Activated CD4-positive, alpha-beta T cell treated with anti-CD3 and anti-CD28 coated beads for 24 hours (primary cell): ENCODE measurements at places on chromosomes 2 and 18.

GRCh38 chr18:6521803-6522418 lies 107.2 kb upstream of the L3MBTL4 start:
- no peak for DNase-seq

DNA sequence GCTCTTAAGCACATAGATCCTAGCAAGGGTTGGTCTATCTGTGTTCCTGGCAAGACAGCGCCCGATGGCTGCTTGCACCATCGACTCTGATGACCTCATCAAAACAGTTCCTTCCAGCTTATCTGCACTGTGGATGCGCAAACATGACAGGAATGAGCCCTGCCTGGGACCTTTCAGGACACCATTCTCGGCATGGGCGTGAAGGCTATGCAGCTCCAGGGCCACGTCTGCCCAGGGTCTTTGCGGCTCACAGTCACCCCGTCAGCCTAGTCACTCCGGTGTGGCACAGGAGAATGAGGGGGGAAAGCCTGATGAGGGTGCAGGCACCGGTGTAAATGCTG lies 147.8 kb upstream of the TWIST2 start:
- no peak for DNase-seq

DNA sequence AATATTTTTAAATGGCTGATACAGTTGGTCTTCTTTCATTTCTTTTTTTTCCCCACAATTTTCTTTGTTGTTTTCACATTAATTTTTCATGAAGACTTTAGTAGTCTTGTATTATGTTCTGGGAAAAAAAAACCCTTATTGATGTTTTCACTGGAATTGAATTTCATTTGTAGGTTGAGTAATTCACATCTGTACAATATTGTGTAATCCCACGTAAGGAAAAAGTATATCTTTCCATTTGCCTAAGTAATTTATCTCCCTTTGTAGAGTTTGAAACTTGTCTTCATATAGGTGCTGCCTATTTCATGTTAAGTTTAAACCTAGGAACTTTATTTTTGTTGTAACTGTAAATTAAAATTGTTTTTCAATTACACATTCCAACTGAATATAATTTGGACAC lies 2.0 kb downstream of the DNAJC27 start:
- no peak for DNase-seq

DNA sequence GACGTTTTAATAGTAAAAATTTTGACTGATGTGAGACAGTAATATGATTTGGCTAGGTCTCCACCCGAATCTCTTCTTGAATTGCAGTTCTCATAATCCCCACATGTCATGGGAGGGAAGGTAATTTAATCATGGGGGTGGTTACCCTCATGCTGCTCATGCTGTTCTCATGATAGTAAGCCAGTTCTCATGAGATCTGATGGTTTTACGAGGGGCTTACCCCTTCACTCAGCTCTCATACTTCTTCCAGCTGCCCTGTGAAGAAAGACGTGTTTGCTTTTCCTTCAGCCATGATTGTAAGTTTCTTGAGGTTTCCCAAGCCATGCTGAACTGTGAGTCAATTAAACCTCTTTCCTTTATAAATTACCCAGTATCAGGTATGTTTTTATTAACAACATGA lies 327.0 kb upstream of the CDH7 start:
- no peak for DNase-seq

- DNase-seq, result no peak
Measured at GRCh38 chr2:120766470-120767351, 31.0 kb downstream of the GLI2 start.

DNA sequence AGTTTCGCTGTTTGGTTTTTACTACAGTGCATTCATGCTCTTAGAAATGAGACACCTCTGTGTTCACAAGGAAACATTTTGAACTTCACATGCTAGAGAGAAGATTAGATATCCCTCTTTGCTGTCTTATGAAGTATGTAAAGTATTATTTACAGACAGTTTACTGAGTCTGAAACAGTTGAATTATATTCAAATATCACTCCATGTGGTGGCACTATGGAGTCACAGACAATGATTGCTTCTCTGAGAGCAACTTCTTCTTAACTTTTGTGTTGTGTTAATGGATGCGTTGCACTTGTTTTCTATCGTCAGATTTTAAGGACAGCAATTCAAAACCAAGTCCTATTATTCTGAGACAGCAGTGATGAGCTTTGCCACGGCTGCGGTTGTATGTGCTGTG lies 823.6 kb downstream of the GALR1 start:
- no peak for DNase-seq

- no peak for DNase-seq
Measured at GRCh38 chr2:47023332-47023731, 107.7 kb upstream of the MCFD2 start.

DNA sequence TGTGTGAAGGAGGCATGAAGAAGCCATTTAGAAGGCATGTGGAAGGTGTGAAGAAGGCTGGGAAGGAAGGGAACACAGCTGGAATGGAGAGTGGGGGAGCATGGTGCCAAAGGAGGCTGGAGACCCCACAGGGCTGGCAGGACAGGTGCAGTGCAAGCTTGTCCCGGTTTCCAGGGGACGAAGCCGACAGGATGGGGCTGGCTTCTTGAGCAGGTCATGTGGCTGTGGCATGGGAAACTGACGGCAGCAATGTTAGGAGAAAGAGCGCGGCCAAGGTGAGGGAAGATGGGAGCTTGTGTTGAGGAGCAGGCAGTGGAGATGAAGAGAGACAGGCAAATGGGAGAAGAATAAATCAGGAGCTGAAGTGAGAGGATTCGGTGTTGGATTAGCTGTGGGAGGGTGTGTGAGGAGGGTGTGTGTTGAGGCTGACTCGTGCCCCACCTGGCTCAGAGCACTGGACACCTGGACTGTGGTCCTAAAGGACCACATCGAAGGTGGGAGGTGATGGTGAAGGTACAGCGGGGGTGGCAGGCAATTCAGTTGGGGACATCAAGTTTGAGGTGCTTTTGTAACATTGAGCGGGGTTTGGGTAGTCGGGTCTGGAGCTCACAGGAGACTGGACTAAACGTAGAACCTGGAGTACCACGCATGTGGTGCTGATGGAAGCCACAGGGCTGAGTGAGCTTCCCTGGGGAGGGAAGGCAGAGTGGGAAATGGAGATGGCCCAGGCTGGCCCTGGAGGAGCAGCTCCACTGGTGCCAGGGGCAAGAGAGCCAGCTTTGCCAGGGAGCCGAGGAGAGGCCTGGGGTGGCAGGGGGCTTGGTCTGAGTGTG lies 165.6 kb upstream of the HDAC4 start:
- no peak for DNase-seq

- DNase-seq, result no peak
Measured at GRCh38 chr2:96888072-96889011, 18.5 kb upstream of the SEMA4C start.

DNA sequence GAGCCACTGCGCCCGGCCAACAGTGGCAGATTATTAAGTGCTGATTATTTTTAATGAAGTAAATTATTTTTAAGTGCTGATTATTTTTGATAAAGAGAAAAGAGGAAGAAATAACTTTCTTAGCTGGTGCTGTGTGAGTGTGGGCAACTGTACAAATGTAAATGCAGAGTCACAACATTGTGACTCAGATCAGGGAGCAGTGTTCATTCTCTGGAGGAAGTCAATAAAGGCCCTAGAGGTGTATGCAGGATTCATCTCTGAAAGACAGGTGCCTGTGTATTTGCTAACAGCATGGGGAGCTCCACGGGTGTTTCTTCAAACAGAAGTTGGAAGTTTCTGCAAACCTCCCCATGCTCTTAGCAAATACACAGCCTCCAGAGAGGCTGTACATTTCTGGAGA lies 6.2 kb downstream of the KRTCAP3 start:
- no peak for DNase-seq

GRCh38 chr18:76824754-76825153 lies 2.4 kb downstream of the ZNF236 start:
- DNase-seq, result no peak

DNA sequence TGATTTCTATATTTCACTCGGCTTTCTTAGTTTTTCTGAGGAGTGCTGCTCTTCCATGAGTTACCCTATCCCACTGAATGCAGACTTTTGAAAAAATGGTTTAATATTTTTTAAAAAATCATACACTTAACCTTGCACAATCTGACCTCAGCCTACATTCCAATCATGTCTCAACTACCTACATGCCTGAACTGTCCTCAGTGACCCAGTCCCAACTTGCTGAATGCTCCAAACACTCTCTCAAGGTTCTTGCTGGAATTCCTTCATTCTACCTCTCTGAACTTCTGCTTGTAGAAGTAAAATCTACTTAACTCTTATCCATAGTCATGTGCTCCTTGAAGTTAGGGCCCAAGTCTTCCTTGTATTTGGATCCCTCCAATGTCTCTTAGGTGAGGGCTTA lies 181.6 kb downstream of the XIRP2 start:
- no peak for DNase-seq

GRCh38 chr2:144324446-144325045 lies 195.4 kb downstream of the ZEB2 start:
- no peak for DNase-seq

DNA sequence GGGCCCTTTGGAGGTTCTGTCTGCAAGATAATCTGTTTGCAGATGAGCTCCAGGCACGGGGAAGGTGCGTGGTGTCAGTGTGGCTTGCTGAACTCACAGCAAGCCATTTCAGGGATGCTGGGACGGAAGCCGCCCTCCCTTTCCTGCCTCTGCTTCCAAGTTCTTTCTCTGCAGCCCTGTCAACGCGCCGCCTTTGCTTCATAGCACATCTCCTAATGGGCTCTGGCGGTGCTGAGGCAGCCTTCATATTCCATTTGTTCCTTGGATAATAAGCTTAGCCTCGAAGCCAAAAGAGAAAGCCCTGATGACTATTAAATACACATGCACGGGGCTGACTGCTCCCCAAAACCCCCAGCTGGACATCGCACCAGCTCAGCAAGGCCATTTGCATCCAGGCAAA lies 81.7 kb upstream of the TAF1B start:
- DNase-seq, result no peak

DNA sequence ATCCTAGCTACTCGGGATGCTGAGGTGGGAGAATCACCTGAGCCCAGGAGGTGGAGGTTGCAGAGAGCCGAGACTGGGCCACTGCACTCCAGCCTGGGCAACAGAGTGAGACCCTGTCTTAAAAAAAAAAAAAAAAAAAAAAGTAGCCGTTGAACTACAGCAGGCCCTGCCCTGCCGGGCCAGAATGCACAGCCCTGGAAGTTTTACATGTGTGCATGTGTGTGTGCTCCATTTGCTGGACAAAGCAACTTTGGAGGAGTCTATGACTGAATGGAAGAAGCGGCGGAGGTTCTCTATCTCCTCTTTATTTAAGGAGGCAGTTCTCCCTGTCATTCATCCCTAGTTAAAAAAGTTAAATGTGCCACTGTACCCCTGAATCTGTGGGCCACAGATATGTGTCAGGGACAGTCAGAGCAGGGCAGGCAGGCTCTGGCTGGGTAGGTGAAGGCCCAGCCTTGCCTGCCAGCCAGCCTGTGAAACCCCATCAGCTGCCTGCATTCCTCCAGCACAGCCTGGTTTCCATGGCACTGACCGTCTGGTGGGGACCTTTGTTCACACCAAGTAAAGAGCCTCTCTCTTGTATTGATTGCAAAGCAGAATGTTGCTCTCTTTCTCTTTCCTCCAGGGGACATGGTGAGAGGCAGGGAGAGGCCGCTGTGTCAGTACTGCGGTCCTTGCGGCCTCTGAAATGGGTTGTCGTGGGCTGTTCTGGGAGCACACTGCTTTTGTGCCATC lies 10.9 kb downstream of the LIPG start:
- no peak for DNase-seq

DNA sequence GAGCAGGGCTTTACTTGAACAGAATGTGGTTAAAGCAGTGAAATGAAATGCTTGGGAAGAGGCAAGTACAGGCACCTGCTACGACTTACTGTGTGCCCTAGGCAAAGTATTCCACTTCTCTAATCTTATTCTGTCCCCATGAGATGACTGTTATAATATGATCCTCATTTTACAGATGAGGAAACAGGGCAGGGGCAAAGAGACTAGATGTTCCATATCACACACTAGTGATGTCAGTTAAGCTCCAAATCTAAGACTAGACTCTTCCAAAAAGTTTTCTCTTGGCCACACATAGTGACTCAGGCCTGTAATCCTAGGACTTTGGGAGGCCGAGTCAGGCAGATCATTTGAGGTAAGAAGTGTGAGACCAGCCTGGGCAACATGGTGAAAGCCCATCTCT lies 235.0 kb downstream of the SETBP1 start:
- no peak for DNase-seq

DNA sequence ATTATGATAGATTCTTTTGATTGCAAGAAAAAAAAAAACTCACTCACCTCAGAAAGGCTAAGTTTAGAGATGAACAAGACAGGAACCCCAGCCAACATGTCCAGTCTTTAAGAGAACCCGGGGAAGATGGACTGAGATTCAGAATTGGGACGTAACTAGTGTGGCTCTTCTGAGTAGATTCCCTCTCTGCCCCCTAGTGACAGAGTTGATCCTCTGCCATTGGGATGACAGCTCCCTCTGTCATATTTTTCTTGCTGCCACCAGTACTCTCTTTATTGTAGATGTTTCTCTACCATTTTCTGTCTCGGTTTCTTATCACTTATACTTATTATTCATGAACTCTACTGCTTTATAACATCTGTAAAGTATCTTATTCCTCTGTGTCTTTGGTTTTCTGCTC lies 77.7 kb downstream of the GULP1 start:
- no peak for DNase-seq

- DNase-seq, result no peak
Measured at GRCh38 chr2:26988058-26988860, 17.8 kb downstream of the MAPRE3 start.

DNA sequence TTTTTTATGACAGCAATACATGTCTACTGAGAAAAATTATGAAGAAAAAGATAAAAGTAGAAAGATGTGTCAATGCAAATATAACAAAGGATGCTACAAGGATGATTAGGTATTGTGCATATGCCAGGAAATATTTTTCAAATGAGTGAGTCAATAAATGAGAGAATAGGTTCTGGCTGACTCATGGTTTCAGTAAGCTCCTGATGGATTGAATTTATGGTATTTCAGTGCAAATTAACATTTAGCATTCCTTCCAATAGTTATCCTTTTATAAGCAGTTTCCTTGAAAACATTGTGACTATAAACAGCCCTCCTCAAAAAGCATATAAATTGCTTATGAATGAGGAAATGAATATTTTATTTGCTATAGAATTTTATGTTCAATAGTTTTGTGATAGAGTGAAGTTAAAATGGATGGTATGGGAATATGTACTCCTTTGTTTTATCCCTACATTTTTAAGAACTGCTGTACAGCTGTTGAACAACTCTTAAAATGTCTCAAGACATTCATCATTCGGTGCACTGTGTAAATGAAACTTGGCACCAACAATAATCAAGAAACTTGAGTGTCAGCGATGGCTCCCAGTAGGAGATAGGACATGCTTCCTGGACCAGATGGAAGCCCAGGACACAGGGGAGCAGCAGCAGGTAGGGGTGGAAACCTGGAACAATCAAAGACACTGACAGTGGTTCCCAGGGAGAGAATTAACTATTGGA lies 144.7 kb downstream of the PMAIP1 start:
- no peak for DNase-seq

DNA sequence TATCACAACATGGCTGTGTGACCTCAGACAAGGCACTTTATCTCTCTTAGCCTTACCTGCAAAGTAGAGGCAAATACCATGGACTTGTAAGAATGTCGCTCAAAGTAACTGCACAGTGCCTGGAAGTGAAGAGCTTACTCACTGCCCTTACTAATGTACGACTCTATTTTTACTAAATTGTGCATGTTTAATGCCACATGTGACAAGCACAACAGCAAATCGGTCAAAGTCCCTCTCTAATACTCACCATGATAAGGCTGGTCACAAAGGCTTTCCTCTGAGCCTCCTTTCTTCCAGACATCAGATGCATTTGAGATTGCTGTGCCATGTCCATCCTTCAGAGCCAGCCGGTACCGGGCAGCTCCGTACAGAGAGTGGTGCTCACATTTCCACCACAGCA lies 100.4 kb upstream of the CD302 start:
- no peak for DNase-seq

GRCh38 chr2:199485732-199486335 lies 28.1 kb upstream of the SATB2 start:
- DNase-seq, result peak; percentile 32

GRCh38 chr18:8501044-8501443 lies 108.2 kb upstream of the RAB12 start:
- no peak for DNase-seq
